ENCODE measurements at places on chromosomes 2 and 18. TPM values are rescaled to one million over a fixed set of nuclear protein-coding genes. Genes with fewer than 3 reads are reported as not detected.

Gene STEAP3
- 19.9 TPM for polyA plus RNA-seq

Gene UBXN4
- 51.8 TPM for polyA plus RNA-seq

DNA sequence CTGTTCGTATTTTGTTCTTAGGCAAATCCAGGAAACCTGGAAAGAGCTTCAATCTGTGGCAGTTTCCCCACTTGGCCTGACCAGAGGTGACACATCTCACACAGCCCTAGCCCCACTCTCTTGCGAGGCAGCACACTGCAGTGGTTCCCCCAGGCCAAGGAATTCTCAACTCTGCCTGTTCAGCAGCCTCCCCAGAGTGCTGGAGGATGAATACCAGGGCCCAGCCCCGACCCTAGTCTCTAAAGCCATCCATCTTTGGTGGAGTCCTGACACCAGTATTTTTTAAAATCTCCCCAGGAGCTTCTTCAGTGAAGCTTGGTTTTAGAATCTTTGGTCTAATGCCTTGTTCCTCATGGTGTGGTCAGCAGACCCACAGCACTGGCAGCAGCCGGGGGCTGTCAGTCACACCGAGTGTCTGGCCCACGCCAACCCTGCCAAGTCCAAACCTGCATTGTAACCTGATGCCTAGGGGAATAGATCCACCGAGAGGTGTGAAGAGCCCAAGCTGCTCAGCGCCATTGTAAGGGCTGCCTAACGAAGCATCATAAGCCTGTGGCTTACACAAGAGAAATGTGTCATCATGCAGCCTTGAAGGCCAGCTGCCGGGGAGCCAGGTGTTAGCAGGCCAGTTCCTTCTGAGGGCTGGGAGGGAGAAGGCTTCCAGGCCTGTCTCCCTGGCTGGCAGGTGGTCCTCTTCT, 428.7 kb upstream of the ID2 start:
- DNase-seq, result no peak

DNA sequence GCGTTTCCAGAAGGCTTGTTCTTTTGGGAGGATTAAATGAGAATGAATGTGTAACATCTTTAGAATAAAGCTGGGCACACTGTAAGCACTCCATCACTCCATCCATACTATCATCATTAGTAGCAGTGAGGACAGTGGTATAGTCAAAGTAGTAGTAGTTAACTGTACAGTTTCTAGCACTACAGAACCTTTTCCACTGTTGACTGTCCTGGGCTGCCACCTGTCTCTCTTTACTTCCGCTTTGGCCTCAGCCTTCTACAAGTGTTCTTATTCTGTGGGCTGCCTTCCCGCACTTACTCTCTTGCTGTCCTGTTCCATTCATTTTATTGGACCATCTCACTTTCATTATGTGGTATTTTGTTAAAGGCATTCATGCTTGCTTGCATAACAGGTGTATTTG, 3.3 kb downstream of the SLC9A2 start:
- no peak for DNase-seq

- DNase-seq, result no peak
These were observed 270.0 kb upstream of the PXDN start for GRCh38 chr2:2014251-2014771.

Gene NLRC4
- not detected for polyA plus RNA-seq
